ENCODE measurements at places on chromosomes 16 and 17. TPM values are rescaled to one million over a fixed set of nuclear protein-coding genes. Genes with fewer than 3 reads are reported as not detected.
A peak's percentile ranks its signal among the peaks of the same experiment; 100 is the strongest.

DNA sequence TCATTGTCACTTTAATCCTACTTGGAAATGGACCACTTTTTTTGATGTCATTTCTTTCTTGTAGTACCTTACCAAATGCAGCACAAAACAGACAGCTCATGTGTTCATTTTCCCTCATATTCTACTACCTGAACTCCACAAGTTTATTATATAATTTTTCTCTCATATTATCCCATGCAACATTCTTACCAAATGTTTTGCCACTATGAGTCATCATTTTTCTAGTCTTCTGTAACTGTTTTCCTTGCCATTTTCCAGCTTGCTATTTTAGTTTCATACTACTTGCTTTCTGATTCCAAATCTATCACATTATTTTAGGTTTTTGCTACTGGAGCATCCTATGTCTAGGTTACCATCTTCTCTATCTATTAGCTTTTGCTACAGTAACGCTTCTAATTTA, 332.7 kb downstream of the ZFHX3 start:
- DNase-seq = no peak

GRCh38 chr16:51149721-51150164, 1.3 kb downstream of the SALL1 start:
- no peak for DNase-seq

DNA sequence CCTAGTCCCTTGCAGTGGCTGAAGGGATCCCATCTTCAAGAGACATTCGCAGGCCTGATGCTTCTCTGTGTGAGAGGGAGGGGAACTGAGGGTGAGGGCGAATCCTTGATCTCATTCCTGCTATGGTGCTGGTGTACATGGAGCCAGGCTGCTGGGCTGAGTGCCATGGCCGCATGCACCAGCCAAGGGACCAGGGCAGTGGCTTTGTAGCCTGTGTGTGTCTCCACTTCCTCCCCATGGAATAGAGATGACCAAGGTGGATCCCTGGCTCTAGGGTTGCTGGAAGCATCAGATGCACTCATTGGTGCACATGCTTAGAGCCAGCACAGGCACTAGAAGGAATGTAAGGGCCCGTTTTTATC, 195.0 kb downstream of the FOXL1 start:
- DNase-seq = no peak

DNA sequence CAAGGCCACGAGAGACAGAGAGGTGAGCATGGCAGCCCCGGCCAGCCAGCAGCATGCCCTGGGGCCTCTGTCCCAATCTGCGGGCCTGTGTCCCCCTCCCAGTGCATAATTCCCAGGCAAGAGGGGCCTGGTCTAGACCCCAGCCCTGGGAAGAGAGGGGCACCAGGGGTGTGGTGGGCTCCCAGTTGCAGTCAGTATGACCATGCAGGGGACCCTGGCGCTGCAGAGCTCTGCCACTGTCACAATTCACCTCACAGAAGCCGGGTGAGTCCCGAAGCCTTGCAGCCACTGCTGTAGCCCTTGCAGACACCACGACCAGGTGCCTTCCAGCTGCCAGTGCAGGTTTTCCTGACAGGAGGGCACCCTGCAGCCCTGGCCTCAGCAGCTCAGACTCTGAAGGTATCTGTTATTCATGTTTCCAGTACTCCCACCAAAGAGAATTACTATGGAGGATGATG, 25.8 kb upstream of the KSR1 start:
- no peak for DNase-seq

DNA sequence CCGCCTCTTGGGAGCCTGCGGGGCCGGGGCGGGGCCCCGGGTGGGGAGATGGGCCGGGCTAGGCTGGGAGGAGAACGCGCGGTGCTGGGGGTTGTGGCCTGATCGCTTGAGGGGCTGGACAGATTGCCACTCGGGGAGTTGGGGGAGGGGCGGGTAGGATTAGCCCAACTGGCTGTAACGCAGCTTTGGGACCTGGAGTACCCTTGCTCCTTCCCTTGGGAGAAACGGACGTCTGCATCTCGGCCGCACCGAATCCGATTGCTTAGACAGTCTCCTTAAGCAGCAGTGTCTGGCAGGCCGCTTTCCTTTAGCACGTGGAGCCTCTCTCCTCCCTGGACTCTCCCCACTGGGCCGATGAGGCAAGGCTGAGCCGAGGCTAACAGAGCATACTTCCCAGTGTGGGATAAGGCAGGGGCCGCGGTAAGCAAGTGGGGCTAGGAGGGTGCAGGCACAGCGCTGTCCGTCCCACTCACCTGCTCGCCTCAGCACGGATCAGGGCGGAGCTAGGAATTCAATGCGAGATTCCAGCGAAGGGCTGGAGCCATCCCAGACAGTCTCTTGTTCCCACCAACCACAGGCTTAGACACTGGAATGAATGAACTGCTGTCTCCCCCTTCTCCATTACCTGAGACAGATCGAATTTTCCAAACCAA, 540 bp upstream of the ACLY start:
- DNase-seq = no peak

- no peak for DNase-seq
Measured at GRCh38 chr17:9256361-9256750, 235.0 kb downstream of the NTN1 start.

- DNase-seq = no peak
Measured at GRCh38 chr16:76837872-76838271, 353.1 kb upstream of the MON1B start.

DNA sequence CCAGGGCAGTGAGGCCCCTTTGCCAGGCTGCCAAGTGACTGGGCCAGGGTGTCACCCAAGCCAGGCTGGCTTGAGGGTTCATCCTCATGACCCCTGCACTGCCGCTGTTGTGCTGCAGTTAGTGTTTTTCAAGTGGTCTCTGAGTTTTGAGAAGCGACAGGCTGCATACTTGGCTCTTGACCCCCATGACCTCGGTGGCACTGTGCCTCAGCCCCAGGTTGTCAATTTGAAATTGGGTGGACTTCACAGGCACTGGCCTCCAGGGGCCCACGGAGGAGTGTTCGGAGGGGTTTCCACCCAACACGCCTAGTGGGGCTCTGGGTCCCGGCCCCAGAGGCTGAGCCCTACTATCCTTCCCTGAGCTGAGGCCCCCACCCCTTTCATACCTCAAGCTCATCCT, 42.7 kb downstream of the DHRS7B start:
- no peak for DNase-seq

- no peak for DNase-seq
Measured at GRCh38 chr17:56866496-56866895, 32.5 kb downstream of the DGKE start.

- DNase-seq = no peak
Measured at GRCh38 chr16:23832882-23833281, 2.9 kb upstream of the PRKCB start.

DNA sequence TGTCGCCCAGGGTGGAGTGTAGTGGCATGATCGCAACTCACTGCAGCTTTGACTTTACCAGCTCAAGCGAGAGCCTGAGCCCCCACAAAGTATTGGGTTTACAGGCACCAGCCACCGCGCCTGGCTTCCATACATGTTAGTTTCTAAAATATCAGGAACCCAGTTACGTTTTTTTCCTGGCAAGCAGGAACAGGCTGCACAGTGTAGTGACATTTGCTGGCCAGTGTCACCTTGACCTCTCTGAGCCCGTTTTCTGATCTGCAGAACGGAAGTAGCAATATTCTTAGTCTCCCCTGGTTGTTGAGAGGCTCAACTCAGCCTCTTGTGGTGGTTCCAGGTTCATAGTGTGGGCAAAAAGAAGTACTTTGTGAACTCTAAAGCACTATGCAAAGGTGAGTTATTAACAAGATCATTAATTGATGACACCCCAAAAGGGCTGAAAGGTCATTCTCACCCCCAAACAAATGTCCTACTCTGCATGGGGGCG, 15.6 kb downstream of the IGF2BP1 start:
- no peak for DNase-seq

DNA sequence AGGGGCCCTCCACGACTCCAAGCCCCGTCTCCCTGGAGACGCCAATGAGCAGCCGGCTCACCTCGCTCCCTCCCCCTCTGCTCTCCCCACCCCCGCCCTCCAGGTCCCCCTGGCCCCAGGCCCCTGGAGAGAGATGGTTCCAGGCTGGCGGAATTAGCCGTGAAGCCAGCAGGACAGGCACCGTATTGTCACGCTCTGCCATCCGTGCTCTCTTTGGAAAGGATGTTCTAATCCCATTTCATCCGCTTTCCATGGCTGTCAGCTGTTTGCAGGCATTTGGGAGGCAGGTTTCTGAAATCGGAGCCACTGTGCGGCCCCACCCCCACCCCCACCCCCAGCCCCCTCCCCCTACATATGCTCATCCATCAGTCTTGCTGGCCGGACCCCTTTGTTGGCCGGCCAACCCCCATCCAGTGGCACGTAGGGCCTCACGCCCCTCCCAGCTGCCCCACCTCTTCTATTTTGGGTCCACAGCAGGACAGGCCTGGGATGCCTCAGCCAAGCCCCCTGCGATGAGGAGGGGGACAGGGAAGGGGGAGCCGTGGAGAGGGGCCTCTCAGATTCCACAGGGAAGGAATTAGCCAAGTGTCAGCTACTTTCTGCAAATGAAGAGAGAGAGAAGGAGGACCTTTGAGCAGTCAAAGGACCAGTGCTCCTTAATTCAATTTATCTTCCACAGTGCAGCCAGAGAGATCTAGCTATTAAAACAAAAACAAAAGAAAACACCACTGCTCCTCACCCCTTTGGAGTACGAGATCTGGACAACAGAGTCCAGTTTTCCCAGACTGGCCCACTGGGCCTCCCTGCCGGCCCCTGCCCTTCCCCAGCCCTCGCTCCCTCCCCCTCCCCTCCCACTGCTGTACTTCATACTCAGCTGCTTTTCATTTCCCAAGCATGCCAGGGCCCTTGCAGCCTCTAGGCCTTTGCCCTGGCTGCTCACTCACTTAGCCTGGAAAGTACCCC, 30.7 kb downstream of the SDK2 start:
- peak; percentile 75 for DNase-seq

DNA sequence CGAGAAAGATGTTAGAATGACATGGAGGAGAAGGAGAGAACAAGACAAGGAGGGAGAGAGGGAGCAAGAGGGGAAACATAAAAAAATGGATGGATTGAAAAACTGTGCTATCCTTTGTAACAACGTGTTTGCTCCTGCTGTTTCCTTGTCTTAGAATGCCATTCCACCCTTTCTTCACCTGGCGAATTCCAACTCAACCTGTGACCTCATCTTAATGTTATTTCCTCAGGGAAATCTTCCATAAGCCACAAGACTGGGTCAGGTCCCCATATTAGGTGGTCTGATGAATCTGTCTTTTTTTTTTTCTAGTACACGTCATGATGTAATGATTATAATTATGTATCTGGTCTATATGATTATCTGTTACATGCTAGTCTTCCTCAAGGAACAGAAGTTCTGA, 195.0 kb upstream of the MAF start:
- DNase-seq = no peak

- no peak for DNase-seq
Measured at GRCh38 chr17:13525876-13526275, 75.9 kb downstream of the HS3ST3A1 start.

TGFB1I1 gene
- 83.3 TPM for total RNA-seq

WRAP53 gene
- total RNA-seq = 2.4 TPM

All from umbilical cord (tissue), 2 donors.